CD14-positive monocyte (primary cell): ENCODE measurements at places on chromosomes 5 and 9. TPM values are rescaled to one million over a fixed set of nuclear protein-coding genes. Genes with fewer than 3 reads are reported as not detected.
A peak's percentile ranks its signal among the peaks of the same experiment; 100 is the strongest.

- DNase-seq = no peak
These were observed 60.6 kb downstream of the PAM start for GRCh38 chr5:102815540-102816332.

The GABRA6 gene
- not detected in 2 replicates for polyA plus RNA-seq

The ADRB2 gene
- polyA plus RNA-seq = 6.8 TPM

The CNTNAP3 gene
- not detected for polyA plus RNA-seq

- no peak for DNase-seq
These were observed 182.0 kb downstream of the GIN1 start for GRCh38 chr5:102937894-102938293.

The PCDHB16 gene
- polyA plus RNA-seq = not detected

GRCh38 chr9:128689293-128689774 is 312 bp downstream of the SET start:
- DNase-seq = peak; percentile 39

DNA sequence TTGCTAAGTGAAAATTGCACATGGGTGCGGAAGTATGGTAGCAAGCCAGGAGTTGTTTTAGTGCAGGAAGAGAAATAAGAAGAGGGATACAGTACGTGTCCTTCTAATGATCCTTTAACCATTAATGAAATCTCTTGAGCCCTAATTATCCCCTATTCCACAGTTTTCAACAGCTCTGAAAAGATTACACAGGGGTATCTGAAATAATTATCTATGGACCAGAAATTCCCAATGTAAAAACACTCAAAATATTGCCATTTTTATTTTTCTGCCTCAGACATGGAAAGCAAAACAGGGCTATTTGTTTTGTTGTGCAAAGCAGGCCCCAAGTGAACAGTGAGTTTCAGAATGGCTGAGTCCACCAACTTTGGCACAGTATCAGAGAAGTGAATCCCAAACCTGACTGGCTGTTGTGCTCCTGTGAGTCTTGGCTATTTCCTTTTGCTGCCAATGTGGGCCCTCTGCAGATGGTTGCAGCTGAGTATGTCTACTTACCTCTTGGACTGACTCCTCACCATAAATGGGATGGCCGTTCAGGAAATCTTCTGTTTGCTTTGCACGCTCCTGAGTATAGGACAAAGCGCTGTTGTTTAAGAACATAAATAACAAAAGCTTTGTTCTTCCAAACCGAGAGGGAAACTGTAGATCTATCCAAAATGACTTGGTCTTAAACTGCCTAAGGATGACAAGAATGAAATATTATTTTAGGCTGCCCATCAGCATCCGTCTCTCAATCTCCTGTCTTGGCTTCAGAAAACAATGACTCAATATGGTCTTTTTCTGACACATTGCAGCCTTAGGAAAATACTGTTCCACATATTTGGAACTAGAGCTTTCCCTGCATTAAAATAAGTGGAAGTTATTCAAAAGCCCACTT is 204.1 kb downstream of the DEPDC1B start:
- DNase-seq = no peak

DNA sequence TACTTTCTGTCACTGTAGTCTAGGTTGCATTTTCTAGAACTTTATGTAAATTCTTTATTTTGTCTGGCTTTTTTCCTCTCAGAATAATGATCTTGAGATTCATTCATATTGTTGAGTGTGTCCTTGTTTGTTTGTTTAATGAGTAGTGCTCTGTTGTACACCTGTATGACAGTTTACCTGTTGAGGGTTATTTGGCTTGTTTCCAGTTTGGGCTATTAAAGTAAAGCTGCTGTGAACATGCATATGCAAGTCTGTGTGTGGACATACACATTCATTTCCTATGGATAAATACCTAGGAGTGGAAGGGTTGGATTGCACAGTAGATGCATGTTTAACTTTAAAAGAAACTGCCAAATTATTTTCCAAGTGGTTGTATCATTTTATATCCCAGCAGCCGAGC is 30.4 kb downstream of the MVB12B start:
- no peak for DNase-seq

DNA sequence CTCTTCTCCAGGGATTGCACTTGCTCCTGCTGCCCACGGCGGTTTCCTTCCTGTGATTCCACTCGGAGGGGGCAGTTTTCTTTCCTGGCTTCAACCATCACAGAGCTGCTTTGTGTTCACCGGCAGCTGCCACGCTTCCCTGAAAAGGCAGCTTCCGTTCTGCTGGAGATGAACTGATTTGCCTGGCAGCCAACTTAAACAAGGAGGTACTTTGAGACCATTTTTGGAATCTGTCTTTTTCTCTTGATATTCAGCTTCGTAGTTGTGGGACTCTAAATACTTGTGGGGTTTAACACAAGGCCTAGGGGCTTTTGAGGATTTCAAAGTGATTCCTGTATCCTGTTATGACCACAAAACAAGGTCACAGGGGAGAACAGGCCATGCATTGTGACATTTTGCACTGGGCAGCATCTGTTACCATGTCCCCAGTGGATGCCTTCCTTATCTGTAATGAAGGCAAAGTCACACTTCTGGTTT is 192.0 kb downstream of the MTRR start:
- no peak for DNase-seq

DNA sequence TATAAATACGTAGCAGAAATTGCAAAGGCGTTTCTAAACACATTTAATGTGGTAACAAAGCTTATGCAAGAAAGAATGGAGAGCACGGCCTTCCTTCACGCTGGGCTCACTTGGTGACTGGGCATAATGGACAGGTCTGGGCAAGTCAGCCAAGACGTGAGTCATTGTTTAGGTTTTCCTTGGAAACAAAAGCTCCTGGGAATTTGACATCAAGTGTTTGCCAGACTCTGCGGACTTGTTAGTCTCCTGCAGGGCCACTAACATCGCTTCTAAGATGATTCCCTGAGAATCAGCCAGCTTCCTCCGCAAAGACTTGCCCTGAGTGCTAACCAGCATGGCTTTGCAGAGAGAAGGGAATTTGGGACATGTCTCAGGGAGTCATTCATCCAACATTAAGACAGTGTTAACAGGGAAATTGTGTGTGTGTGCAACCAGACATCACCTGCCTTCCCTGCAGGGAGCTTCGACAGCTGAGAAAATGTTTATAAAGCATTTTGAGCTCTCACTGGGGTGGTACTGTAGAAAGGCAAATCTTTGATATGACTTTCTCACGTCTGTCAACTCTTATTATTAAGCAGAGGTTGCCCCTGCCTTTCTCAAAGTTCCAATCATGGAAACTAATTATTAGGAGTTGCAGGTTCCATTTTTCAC is 182.5 kb downstream of the NTRK2 start:
- DNase-seq = no peak

The GFI1B gene
- polyA plus RNA-seq = 0.21 TPM

The WDR41 gene
- polyA plus RNA-seq = 8.1 and 19.6 TPM in 2 replicates

DNA sequence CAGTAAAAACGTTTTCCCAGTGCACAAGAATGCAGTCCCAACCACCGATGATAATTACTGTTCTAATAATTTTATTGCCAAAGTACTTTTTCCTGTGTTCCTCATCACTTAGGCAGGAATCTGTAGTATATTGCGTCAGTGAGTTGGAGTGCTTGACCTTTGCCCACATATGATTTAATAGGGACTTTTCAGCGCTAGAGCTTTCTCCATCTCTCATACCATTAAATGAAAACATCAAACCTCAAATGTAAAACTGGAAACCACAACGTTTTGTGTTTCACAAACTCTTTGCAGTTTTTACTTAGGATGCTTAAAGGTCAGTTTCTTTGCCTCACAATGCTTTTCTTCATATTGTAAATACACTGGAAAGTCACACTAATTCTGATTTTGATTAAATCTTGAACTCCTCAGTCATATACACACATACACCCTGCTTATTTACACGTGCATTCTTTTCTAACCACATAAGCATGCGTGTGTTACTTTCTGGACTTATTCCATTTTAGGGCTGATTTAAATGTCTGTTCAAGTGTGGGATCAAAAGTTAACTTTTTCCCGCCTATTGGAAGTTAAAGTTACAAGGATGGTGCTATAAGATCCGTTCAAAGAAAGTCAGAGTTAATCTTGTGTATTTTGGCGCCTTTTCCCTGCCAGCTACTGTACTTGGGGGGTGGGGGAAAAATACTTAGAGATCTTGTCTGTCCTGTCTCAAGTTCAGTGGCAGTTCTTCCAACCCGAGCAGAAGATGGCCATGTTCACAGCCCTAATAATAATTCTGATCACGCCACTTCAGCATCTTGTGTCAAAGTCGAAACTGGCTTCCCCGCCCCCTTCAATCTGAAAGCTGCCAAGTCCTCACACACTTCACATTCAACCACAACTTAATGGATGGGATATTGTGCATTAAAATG is 6.6 kb upstream of the NFIB start:
- DNase-seq = no peak

The PHF24 gene
- polyA plus RNA-seq = not detected in 2 replicates

The SPATA24 gene
- polyA plus RNA-seq = 3.5 TPM

The FIBCD1 gene
- polyA plus RNA-seq = not detected in 2 replicates

The ENHO gene
- polyA plus RNA-seq = 2.7 and 5.1 TPM in 2 replicates

GRCh38 chr9:13863112-13863511 is 450.8 kb downstream of the NFIB start:
- no peak for DNase-seq

The C5orf52 gene
- not detected in 2 replicates for polyA plus RNA-seq

DNA sequence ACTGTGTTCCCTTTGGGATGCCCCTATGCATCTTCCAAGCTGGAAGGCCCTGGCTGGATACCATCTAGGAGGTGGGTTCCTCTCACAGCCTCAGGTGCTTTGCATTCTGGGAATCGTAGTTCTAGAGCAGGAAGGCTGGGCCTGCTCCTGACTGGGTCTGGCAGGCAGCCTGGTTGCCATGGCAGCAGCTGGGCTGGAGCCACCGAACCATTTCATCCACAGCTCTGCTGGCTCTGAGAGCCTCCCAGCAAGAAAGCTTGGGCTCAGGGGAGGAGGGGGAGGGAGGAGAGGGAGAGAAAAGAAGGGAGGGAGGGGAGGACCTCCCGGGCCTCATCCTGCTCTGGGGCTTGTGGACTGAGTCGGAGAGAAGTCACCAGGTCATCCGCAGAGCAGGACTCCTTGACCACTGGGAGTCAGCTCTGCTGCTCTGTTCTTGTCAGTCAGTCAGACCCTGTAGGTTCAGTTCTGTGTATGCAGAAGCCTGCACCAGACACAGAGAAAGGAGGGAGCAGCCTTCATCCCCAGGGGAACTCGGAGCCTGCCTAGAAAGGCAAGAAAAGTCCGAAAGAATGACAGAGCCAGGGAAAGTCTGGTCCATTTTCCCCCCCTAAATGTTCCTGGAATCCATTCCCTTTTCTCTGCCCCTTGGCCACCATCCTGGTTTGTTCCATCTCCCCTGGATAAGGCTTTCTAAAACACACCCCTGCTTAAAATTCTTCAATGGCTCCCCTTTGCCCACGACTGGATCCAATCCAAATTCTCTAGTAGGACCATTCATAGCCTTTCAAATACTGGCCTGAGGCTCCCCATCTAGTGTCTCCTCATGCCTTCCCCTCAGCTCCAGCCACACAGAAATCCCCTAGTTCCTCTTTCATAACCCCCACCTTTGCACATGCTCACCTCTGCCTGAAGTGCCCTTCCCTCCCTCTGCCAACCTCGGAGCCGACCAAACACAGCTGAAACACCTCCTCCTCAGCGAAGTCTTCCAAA is 65.4 kb upstream of the ARAP3 start:
- no peak for DNase-seq

GRCh38 chr5:2751592-2752021 is at the start of gene IRX2:
Gene IRX2 (minus strand): TSS chr5:2751677. CDS start chr5:2751413, 264 bp downstream.
- no peak for DNase-seq

GRCh38 chr5:136087961-136088871 is 44.4 kb upstream of the SMAD5 start:
- DNase-seq = no peak

DNA sequence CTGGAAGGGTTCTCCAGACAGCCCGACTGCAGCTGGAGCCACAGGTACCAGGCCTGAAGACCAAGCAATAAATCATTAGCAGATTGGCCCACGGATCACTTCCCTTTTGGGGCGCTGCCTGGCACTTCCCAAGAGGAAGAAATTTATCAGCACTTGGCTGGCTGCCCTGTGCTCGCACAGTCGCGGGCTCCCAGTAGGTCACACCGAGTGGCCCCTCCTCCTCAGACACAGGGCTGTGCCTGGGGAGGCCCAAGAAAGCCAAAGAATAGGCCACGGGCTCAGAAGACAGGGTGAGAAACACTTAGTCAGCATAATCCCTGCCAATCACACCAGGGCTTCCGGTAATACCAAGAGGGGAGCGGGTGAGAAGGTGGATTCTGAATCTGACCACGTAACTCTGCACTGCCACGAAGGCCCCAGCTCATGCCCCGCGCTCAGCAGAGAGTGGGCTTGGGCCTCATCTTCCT is 115.7 kb upstream of the MSX2 start:
- DNase-seq = peak; percentile 14

GRCh38 chr5:169095976-169096375 is 205.0 kb downstream of the SLIT3 start:
- DNase-seq = no peak

DNA sequence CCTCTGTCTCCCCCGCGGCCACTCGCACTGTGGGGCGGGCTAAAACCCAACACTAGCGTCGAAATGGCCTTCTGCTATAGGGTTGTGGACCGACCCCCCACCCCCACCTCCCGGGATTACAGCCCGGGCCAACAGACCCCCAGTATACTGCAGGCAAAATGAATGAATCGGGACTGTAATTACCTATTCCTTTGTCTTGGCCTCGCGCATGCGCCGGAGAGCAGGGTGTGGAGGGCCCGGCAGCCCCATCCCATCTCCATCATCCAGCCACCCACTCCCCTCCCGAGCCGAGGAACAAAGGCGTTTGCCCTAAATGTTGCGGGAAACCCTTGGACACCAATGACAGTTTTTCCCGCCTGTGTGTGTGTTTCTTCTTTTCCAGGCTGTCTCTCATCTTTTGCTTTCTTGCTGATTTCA is 1.6 kb downstream of the BASP1 start:
- DNase-seq = no peak

DNA sequence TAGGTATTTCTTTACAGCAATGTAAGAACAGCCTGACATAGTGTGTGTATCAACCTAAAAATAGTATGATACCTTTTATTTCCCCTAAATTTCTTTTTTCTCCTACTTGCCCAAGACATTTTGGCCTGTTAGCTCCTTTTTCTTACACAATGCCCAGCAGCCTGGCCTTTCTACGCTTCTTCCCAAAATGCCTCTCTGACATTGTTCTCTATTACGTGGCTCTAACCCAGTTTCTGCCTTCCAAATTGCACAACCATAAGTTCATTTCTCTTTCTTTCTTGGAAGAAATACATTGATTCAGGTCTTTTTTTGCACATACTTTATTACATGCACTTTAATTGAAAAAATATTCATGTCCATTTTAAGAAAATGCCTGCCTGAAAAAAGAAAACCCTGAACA is 408.2 kb downstream of the PRR16 start:
- no peak for DNase-seq

DNA sequence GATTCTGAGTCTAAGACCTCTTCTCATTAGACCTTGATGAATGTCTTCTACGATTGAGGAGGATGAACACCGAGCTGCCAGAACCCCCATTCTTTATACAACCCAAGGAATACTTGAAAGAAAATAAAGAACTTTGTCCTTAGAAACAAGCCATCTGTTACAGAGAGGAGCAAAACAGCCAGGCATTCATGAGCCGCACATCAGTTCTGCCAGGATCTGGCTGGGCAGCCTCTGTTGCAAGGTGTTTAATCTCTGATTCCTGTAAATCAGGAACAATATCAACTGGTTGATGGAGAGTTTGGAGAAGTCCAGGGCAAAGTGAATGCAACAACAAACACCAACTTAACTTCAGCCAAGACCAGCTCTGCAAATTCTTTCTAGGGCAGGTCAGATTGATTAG is 165.5 kb upstream of the DMAC1 start:
- DNase-seq = no peak
